ENCODE measurements at places on chromosomes 2 and 18. TPM values are rescaled to one million over a fixed set of nuclear protein-coding genes. Genes with fewer than 3 reads are reported as not detected.

DNA sequence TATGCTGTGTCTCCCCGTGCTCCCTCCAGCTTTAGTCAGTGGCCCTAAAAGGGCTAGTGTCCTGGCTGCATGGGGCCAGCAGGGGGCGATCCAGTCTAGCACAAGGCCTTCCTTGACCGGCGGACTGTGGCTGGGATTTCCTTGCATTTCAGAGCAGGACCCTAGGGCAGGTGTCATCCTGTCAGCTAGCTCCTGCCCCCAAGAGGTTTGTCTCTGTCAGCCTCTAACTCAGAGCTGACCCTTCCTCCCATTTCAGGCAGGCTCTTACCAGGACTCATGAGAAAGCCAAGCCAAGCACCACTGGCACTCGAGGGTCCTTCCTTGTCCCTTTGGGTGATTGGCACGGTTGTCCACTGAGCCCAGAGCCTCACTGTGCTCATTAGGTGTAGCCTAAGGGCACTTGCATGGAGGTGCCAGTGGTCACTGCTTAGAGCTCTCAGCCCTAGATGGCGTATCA, 140.3 kb downstream of the RPIA start:
- ATAC-seq, result no peak

DNA sequence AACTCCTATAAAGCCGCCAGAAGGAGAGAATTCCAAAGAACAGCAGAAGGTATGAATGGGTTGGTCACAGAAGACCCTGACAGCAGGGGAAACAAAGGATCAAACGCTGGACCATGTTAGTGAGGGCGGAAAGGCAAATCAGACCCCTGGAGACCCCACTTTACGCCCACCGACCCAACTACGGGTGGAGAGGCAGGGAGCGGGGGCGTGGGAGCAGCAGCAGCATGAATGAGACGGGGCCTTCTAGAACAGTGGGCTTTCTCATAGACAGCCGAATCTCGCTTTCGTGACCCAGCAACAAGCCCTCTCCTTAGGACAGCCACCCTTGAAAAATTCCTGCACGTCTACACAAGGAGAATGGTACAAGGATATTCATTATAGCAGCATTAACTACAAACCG, 191.0 kb downstream of the HDAC4 start:
- ATAC-seq, result no peak

GRCh38 chr2:204681412-204681811, 136.1 kb downstream of the PARD3B start:
- ATAC-seq, result peak; percentile 97

The ARHGAP15 gene
- total RNA-seq, result 0.29 TPM

The CLIP4 gene
- 17.7 TPM for total RNA-seq

DNA sequence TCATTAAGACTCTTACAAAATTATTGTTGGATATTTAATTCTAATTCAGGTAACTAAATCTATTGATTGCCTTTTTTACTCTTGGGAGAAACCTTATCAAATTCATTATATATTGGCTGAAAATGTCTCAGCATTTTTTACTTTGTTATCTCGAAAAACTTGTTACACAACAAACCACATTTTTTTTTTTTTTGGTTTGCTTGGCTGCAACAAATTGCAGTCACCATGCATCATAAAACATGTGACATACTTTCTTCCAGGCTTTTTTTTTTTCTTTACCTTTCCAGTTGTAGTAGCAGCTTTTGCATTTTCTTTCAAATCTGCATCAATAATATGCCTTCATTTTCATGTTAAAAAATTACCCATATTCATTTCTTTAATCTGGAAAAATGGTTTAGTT, 186.7 kb downstream of the TDRD15 start:
- no peak for ATAC-seq

DNA sequence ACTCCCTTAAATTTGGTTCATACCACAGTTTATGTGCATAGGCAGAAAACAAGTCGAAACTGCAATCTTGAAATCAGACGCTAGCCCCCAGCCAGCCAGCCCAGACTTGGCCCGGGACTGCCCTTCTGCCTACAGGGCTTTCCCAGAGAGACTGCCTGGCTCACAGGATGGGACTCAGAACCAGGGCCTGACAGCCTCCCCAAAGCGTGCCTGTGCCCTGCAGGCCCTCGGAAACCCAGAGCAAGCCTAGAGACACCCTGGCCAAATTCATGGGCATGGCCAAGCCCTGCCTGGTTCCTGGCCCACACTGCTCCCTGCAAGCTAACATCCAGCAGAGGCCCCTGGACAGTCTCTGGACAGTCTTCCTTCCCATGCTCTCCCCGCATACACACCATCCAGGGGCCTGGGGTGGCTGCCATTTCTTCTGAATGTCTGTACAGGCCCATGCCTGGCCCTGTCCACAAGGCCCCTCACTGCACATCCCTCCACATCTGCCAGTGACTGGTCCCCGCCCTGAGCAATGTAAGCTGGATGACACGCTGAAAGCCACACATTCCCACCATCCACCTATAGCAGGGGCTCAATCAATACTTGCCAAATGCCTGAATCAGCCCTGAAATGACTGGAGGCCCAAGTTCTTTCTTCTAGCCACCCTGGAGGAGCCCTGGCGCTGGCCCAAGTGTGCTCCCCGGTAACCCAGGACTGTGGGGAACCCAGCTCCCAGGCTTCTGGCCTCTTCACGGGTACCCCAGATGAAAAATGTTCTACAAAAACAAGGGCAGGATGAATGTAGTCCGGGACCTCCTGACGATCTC, 73.1 kb downstream of the HDAC4 start:
- peak; percentile 27 for ATAC-seq

- no peak for ATAC-seq
These were observed 61.3 kb downstream of the DDX18 start for GRCh38 chr2:117875786-117876185.

The GKN2 gene
- 0.47 TPM for total RNA-seq

GRCh38 chr2:29270701-29271121, 155.5 kb downstream of the CLIP4 start:
- no peak for ATAC-seq

- ATAC-seq, result no peak
These were observed 15.8 kb upstream of the AAK1 start for GRCh38 chr2:69659349-69659748.

DNA sequence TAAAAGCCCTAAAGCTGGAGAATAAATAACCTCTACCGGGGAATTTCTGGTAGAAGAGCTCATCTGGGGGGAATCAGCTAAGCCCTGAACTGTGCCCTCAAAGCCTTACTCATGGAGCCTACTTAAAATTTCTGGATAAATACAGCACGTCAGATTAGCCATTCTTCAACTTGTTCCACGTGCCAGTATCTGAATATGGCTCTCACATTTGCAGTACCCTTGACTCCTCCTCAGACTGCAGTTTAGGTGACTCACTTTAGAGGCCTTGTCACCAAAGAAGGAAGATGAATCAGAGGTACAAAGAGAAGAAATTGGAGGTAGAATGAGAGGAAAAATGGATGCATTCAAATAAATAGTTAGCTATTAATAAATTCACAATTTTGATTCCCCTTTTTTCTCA, 34.6 kb upstream of the POTEC start:
- ATAC-seq, result no peak

- peak; percentile 86 for ATAC-seq
These were observed 17.3 kb downstream of the PHLPP1 start for GRCh38 chr18:62732617-62733016.

The ZNF236 gene
- total RNA-seq, result 9.2 TPM

The CSRNP3 gene
- 3.1 TPM for total RNA-seq

DNA sequence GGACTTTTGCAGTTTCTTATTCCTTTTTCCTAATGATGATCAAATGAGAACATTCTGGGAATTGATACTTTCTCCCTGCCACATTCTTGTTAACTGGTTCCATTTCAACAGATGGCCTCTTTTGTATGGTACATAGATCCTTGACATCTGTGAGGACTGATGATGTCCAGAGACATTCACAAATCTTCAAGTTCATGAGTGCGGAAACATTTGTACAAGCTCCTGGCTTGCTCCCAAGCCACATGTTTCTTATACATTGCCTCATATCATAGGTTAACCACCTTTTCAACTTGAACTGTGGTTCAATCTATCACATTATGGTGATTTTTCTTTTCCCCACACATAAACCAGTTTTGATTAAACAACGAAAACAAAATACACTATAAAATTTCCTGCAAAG, 267.3 kb downstream of the CLIP4 start:
- ATAC-seq, result no peak

DNA sequence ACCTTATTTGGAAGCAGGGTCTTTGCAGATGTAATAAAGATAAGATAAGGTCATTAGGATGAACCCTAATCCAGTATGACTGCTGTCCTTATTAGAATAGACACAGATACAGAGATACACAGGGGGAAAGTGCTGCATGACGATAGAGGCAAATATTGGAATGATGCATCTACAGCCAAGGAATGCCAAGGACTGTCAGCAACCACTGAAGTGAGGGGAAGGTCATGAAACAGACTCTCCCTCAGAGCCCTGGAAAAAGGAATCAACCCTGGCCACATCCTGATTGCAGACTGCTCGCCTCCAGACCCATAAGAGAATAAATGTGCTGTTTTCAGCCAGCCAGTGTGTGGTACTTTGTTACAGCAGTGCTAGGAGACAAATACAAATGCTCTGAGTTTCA, 14.8 kb downstream of the TMEM237 start:
- no peak for ATAC-seq

The POMC gene
- not detected for total RNA-seq

GRCh38 chr2:48343571-48344440, 186.1 kb upstream of the STON1 start:
- ATAC-seq, result peak; percentile 82

DNA sequence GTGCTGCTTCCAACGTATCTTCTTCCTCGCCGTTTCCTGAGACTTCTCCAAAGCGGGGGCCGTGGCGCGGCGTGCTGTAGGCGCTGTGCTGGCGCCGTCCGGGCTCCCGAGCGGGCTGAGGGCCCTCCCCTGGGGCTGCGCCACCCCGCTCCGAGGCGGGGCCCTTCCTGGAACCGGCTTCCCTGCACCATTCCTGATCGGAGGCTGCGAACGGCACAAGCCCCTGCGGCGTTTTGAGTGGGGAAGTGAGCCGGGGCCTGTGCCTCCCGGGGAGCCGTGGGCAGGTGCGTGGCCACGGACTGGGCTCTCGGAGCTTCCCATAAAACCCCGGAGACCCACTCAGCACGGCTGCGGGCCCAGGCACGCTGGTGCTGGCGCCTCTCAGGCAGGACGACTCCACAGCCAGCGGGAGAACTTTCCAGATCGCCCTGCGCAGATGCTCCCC, 74.7 kb downstream of the PSMG2 start:
- no peak for ATAC-seq

- no peak for ATAC-seq
These were observed 777.7 kb upstream of the ACVR2A start for GRCh38 chr2:147067136-147067535.

The AKAIN1 gene
- not detected for total RNA-seq

DNA sequence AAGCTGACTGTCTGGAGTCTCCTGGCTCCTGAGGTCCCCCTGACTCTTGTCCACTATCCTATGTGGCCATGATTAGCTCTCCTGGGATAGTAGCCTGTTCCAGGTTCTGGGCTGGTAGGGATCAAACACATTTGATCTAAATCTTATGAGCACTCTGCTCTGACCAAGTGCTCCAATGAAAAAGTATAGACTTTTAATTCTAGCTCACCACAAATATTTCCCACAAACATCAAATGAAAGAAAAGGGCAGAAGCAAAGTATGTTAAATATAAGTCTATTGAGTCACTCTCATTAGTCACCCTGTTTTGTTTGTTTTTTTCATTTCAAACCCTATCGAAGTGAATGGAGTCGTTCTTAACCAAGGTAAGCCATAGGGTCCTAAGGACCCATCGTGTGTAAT, 39.7 kb upstream of the NEDD4L start:
- ATAC-seq, result no peak

GRCh38 chr2:124920448-124920847, 895.4 kb downstream of the CNTNAP5 start:
- peak; percentile 59 for ATAC-seq

GRCh38 chr2:232022718-232023117, 61.2 kb downstream of the DIS3L2 start:
- no peak for ATAC-seq

DNA sequence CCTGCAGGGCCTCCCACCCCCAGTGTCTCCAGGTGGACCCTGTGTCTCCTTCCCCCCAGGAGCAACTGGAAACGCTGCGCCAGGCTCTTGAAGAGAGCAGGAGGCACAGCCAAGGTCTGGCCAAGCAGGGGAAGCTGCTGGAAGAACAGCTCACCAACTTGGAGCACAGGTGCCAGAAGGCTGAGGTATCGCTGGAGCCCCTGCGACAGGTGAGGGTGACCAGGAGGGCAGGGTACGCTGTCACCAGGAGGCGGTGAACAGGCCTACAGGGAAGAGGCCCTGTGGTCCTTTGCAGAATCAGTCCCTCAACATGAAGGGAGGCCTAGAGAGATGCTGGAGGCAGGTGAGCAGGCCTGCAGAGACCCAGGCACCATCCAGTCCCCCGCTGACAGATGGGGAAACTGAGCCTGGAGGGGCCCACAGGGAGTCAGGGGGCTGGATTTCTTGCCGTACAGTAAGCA, 15.6 kb upstream of the SNED1 start:
- ATAC-seq, result no peak

The KLHL29 gene
- 58.7 TPM for total RNA-seq

The ST8SIA5 gene
- 2.8 TPM for total RNA-seq

DNA sequence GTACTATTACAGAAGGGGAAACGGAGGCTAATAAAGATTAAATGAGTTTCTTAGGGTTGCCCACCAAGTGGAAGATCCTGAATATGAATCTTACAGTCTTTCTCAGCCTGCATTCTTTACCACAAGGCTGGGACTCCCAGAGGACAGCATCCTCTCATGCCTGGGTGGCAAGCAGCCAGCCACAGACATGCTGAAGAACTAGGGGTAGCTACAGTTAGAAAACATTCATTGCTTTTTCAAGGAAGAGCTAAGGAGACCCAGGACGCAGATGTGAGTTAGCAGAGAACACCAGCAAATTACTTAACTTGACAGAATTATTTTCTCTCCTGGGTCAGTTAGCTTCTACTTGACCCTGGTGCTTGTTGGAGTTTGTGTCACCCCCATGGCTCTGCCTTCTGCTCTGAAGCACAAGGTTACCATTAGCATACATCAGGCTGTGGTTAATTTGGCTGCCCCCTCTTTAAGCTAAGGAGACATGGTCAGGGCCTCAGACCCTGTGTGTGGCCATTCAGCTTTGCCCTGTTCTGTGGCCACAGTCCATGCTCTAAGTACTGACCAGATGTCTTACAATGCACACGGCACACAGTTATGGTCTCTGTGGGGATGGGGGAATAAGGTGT, 132.3 kb upstream of the TNP1 start:
- no peak for ATAC-seq

The KCMF1 gene
- 39.0 TPM for total RNA-seq

- ATAC-seq, result no peak
These were observed 21.7 kb downstream of the BIN1 start for GRCh38 chr2:127085317-127085681.

DNA sequence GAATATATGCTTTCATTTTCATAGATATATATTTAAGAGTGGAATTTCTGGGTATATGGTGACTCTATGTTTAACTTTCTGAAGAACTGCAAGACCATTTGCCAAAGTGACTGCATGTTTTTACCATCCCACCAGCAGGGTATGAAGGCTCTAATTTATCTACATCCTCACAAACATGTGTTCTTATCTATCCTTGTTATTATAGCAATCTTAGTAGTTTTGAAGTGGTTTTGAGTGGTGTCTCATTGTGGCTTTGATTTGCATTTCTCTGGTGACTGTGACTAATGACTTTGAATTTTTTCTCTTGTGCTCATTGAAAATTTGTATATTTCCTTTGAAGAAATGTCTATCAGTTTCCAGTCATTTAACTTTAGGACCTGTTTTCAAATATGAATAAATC, 310.2 kb upstream of the NRP2 start:
- no peak for ATAC-seq
